ENCODE measurements at places on chromosomes 5 and 9.

DNA sequence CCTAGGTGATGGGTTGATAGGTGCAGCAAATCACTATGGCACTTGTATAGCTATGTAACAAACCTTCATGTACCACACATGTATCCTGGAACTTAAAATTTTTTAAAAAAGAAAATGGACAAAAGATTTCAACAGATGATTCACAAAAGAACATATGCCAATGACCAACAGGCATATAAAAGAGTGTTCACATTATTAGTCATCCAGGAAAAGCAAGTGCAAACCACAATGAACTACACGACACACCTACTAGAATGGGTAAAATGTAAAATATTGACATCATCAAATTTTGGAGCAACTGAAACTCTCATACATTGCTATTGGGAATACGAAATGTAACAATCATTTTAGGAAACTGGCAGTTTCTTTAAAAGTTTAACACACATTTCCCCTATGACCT lies 109.9 kb downstream of the YIPF5 start:
- no peak for DNase-seq

DNA sequence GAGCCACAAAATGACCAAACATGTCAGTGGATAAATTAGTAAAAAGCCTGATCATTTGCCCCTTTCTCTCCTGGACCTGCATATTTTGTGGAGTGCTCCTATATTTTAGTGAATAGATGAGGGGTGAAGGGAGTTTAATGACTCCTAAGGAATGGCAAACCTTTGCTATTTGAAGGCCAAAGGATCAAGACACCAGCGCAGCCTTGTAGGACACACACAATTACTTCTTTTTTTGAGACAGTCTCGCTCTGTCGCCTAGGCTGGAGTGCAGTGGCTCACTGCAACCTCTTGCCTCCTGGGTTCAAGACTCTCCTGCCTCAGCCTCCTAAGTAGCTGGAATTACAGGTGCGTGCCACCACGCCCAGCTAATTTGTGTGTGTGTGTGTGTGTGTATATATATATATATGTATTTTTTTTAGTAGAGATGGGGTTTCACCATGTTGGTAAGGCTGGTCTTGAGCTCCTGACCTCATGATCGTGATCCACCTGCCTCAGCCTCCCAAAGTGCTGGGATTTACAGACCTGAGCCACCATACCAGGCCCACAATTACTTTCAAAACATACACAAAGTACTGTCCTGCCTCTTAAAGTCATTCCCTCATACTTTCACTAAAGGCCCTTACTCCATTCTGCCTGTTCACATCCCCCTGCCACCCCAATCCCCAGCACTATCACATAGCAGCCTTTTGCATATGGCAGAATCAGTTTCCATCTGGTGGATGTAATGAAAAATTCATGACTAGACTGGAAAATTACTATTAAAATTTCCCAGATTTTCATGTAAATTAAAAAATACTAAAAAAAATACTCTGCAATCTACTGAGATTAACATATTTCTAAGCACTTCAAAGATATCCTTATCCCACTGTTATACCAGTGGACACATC lies 60.4 kb downstream of the CSNK1A1 start:
- DNase-seq = no peak

DNA sequence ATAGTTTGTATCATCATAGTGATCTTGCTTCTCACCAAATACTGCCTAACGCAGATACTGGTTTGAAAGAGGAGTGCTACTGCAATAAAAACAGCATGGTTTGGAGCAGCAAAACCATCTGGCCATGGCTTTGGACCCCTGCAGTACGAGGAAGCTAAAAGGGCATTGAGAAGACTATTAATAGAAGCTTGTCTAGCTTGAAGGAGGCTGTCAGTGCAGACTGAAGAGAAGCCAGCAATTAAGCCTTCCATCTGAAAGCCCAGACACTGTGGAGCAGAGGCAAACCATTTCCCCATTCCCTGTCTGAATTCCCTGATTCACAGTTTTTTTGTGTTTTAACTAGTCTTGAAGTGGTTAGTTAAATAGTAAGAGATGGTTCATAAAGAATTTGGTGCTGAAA lies 281.6 kb downstream of the PTPRD start:
- no peak for DNase-seq

DNA sequence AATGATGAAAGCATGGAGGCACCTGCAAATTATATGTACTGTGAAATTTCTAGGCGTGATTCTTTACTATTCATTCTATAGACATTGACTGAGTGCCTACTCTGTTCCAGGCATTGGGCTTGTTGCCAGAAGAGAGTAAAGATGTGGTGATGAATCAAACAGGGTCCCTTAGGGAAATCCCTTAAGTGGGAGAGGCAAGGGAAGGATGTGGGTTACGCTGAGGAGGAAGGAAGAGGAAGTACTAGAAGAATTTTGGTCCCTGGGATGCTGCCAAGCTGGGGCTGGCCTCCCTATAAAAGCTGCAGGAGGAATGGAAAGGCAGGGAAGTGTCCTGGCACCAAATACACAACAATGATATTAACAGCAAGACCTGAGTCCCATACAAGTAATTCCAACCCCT lies 76.7 kb upstream of the SPOCK1 start:
- no peak for DNase-seq

All from stimulated activated CD4-positive, alpha-beta T cell treated with anti-CD3 and anti-CD28 coated beads, Interleukin-15, amount 100 ng/mL, for 48 hours (primary cell).